ENCODE measurements at places on chromosomes 1 and 21.

GRCh38 chr1:1272341-1273208 is 1.1 kb downstream of the UBE2J2 start:
- no peak for DNase-seq

DNA sequence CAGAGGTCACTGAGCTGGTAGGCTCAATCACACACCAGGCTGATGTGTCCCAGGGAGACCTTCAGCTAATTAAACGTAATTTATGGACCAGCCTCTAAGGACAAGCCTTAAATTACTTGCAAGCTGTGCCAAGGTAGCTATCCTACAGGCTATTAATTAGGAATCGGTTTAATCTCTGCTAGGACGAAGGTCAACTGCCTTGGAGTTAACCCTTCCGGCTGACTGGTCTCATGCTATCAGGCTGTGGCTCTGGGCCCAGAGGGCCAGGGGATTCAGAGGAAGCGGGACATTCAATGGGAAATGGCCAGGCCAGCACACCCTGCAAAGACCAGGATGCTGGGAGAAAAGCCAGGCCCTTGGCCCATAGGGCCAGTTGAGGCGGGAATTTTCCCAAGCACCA is 19.0 kb downstream of the DHRS3 start:
- no peak for DNase-seq

DNA sequence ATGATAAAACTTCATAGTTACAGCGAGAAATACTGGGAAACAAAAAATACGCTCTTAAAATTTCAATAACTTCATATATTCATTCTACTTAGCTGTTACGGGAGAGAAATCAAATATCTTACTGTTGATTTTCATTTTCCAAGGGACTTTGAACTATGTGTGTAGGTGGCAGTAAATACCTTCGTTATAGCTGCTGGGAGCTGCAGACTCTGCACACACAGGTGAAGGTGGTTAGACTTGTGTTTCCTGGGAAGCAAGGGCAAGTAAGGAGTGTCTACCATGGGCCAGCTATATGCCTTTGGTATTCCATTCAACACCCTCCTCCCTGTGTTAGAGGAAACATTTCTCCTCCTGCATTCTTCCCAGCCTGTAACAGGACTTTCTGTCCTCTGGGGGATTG is 51.4 kb upstream of the DIRAS3 start:
- no peak for DNase-seq

- DNase-seq: peak; percentile 26
Observed at GRCh38 chr21:43318841-43319781, 107.8 kb downstream of the SIK1 start.

GRCh38 chr1:156118177-156118868 is 3.8 kb downstream of the LMNA start:
- DNase-seq: peak; percentile 51

GRCh38 chr1:26409191-26409807 is 1.3 kb upstream of the LIN28A start:
- no peak for DNase-seq

DNA sequence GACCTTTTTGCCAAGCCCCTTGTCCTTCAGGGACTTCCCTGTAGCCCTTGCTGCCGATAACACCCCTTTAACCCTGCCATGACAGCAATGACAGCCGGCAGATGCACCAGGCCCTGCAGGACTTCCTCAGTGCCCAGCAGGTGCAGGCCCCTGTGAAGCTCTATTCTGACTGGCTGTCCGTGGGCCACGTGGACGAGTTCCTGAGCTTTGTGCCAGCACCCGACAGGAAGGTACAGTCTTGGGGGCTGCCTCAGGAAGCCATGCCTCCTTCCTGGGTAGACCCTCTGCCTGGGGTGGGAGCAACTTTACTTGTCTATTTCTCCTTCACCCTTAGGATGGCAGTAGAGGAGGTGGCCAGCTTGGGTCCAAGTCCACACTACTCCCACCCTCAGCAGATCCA is 16.1 kb upstream of the PADI6 start:
- DNase-seq: no peak

DNA sequence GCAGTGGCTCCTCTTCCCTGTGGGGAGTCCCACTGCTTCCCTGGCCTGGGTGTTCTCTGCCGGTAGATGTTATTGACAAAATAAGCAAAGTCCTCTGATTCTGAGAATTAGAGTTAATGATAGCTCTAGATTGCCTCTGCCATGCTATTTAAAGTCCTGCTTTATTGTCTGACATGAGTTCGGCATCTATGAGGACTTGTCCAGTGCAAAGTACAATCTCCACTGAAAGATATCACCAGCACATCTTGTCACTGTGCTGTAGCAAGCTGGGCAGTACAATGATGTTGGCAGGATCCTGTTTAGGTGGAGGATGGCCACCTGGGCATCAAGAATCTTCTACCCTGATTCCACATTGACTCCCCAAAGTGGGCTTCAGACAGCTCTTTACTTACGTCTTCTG is 54.0 kb upstream of the ATP5PO start:
- DNase-seq: no peak

DNA sequence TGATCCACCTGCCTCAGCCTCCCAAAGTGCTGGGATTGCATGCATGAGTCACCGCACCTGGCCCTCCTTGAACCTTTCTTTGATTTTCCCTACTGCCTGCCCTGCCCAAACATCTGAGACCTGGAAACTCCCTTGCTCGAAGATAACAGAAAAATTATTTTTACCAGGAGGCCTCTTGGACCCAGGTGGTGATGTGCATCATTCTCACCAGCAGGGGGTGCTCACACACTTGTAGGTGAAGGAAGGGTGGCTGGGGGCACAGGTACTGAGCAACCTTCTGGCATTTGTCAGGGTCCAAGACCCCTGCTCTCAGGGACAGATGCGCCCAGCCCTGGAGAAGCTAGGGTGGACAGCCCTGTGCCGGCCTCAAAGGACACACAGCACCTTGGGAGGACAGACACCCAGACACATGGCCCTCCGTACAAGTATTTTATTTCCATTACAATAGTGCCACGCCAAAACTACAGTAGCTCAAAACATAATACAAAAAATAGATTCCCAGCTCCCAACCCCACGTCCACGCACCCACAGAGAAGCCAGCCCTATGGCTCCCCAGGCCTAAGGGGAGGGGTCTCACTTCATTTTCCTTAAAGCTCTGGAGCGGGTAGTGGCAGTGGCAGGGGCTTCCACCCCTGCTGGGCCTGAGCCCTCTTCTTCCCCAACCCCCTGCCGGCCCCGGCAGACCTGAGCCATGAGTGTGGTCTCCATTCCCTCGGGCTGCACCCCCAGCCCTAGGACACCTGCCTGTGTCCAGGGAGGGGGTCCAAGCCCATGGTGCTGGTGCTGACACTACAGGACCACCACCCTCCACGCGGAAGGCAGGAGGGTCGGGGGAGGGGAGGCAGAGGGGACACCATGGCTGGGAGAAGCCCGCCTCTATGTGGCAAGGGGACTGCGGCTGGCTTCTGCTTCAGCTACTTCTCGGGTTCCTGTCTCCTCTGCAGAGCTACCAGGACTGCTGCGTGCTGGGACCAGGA is 40.4 kb upstream of the EIF4G3 start:
- DNase-seq: peak; percentile 23

DNA sequence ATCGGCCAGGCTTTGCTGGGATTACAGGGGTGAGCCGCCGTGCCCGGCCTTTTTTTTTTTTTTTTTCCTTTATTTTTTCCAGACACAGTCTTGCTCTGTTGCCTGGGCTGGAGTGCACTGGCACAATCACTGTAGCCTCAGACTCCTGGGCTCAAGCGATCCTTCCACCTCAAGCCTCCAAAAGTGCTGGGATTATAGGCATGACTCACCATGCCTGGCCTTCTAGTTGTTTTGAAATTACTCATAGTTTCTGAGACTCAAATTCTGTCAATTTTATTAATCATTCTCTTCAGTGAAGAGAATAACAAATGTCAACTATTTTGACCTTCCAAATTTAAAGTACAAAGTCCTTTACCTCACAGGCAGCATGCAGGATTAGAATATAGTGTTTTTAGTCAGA is 374.5 kb downstream of the PLA2G4A start:
- DNase-seq: peak; percentile 90

DNA sequence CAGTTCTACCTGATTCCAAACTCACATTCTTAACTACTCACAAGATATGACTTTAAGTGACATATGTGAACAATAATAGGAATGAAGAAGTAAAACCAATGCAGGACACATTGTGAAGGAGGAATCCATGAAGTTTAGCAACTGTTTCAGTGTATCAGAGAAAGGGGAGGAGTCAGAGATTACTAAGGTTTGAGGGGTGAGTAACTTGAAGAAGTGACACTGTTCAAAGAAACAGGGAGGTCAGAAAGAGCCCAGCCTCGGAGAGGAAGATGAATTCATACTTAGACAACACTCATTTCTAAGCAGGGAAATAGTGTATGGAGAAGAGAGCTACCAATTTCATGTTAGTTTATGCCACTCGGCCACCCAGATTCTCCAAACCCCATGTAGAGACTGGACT is 28.2 kb upstream of the RPF1 start:
- no peak for DNase-seq

DNA sequence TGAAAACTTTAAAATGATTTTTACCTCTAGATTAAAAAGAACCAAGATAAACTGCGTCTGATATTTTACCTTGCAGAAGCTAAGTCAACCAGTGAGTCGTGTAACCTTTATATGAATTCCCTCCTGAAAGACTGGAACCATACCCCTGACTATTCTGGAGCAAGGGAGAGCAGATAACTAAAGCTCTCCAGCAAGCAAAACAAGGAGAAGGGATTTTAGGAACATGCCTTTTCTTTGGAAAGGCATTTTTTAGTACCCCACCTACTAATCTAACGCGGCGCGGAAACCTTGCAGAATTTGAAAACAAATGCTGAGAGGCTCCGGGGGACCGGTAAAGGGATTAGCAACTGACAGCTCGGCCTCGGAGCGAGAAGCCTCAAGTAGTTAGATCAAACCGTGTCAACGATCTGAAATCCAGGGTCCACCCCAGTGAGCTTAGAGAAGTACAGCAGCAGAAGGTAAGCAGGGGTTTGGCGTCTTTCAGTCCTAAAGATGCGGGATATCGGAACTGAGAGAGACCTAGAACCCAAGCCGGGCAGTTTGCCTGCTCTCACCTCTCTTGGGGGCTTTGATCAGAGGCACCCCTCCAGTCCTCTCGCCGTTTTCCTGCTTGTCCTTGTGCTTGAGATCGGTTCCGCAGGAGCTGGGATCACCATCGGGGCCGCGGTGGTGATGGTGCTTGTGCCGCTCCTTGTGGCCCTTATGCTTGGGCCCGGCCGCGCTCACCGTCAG is 954 bp downstream of the RSBN1 start:
- peak; percentile 7 for DNase-seq

DNA sequence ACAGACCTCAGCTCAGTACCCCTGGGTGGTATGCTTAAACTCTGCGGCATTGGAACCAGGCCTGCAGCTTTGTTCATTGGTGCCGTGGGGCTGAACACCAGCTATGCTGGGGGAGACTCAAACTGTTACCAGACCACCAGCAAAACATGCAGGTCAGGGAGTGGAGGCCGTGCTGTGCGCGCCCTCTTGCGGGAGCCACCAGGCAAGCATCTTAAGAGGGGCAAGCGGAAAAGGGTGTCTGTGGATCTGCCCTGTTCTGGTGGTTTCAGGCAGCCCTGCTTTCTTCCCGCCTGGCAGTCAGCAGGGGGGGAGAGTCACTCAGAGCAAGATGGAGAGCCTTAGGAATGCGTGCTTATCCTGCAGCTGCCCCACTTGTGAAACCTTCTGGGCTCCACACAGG is 276.9 kb upstream of the ZRANB2 start:
- no peak for DNase-seq

DNA sequence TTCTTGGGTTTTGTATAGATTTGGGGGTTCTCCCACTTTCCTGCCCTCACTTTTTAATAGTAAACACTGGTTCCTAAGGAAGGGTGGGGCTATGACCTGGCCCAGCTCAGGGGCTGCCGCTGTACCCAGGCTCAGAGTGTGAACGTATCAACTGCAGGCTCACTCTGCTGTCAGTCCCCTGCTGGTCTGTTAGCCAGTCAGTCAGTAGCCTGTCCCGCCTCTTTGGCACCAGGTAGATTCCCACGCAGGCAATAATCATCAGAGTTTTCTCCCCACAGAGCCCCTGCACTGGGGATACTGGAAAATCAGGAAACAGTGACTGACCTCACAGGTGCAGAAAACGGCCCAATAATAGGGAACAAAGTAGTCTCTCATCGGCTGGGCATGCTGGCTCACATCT is 15.0 kb upstream of the ALPL start:
- DNase-seq: no peak

All from MG63 (cell line).